ENCODE measurements at places on chromosomes 16 and 17. TPM values are rescaled to one million over a fixed set of nuclear protein-coding genes. Genes with fewer than 3 reads are reported as not detected.
A peak's percentile ranks its signal among the peaks of the same experiment; 100 is the strongest.

The KCNJ18 gene
- total RNA-seq: not detected

The MYH1 gene
- total RNA-seq: not detected

The ZNF385C gene
- not detected for total RNA-seq

The KRT27 gene
- not detected for total RNA-seq

The GAS7 gene
- 6.7 TPM for total RNA-seq

The MT4 gene
- total RNA-seq: not detected

The CALB2 gene
- not detected for total RNA-seq

The KRTAP4-3 gene
- not detected for total RNA-seq

GRCh38 chr17:74527756-74528155 lies 3.5 kb downstream of the CD300LB start:
- DNase-seq: no peak

DNA sequence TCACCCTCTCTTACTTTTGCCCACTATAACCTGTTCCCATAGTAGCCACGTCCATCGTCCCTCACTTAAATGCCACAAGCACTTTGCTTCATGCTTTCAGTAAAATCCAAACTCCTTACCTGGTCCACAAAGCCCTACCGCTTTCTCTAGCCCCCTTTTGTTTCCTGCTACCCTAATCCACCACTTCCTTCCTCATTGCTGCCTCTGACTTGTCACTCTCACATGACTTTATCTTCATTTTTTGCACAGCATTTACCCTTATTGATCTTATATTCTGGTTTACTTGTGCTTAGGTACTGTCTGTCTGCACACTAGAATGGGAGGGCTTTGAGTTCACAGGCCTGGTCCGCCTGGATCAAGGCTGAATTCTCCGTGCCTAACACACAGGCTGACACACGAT lies 340.0 kb downstream of the XYLT1 start:
- DNase-seq: no peak

DNA sequence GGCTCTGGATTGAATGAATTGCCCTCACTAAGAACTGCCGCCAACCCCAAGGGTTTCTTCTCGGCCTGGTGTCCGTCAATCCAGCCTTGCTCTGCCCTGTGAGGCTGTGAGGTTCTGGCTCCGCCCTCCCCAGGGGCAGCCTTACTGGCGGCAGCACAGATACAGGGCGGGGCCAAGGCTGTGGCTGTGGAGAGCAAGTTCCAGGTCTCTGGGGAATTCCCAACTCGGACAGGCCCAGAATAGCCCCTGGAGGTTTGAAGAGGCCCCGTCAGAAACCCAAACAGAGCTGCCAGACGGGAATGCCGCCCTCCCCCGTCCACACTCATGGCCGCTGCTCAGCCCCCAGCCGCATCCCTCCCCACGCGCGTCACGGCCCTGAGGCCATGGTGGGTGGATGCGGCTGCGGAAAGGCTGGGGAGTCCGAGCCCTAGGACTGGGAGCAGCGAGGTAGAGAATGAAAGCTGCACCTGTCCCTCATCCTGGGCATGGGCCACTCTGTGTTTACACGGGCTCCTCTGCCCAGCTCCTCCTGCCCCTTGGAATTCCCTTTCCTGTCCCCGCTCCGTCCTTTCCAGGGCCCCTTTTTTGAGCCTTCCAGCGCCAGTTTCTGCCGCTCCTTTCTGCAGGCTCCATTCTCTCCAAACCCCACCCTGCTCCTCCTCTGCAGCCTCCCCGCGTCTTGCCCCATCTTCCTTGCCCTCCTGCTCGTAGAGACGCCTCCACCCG lies 660 bp upstream of the PRRT2 start:
- peak; percentile 96 for DNase-seq

- peak; percentile 60 for DNase-seq
Observed at GRCh38 chr17:44083250-44083849, 12.8 kb downstream of the G6PC3 start.

DNA sequence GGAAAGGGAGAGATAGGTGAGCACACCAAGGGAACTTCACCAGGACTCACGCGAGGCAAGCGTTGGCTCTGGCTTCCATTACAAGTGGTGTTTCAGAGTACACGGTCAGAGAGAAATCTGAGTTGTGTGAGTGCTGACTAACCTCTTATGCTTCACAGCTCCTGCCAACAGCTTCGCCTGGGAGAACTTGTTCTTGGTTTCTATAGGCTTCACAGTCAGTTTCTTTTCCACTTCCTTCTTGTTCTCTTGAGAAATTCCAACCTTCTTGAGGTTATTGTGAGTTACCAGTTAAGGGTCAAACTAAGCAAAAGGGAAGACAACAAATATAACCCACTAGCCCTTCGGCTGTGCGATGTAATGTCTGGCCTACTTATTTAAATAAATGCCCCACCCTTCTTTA lies 18.9 kb downstream of the PSME3IP1 start:
- no peak for DNase-seq

- no peak for DNase-seq
Observed at GRCh38 chr17:73174126-73174525, 9.3 kb downstream of the SSTR2 start.

GRCh38 chr17:9672266-9672665 lies 26.9 kb downstream of the USP43 start:
- DNase-seq: no peak

- no peak for DNase-seq
Observed at GRCh38 chr17:59027750-59028149, 78.9 kb downstream of the TRIM37 start.

DNA sequence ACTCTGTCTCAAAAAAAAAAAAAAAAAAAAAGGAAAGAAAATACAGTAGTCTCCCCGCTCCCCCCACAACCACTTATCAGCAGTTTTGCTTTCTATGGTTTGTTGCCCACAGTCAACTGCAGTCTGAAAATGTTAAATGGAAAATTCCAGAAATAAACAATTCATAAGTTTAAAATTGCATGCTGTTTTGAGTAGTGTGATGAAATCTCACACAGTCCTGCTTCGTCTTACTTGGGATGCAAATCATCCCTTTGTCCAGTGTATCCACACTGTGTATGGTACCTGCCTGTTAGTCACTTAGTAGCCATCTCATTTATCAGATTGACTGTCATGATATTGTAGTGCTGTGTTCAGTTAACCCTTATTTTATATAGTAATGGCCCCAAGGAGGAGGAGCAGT lies 41.5 kb downstream of the NF1 start:
- DNase-seq: no peak

DNA sequence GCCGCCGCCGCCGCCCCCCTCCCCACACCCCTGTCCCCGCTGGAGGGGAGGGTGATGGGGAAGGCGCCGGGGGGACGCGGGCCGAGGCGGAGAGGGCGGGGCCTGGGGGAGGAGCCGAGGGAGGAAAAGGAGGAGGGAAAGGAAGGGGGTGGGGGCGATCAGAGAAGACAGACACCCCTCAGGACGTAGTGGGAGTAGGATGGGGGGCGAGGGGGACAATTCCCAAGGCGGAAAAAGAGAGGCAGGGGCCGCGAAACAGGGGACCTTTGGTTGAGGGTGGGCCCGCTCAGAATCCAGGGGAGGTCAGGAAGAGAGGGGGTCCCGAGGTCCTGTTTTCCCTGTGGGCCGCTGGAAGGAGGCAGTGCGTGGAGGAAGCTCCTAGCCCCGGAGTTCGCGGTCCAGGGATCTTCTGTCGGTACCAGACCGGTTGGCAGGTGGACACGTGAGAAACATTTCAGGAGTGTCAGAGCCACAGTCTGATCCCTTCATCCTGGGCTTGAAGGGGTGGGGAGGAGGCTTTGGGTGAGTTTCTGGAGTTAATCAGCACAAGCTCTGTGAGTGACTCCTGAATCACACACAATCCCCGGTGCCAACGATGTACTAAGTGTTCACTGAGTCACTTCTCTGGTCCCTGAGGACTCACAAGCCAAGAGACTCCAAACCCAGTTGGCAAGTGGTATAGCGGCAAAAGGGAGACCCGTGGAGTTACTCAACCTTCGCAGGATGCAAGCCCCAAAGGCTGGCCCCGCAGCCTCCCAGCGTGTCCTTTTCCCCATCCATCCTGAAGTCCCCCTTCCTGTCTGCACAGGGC lies at the start of gene XYLT1:
Gene XYLT1, minus strand, starts transcription at position 53 of the 811 bp plus-strand sequence. CDS start 164 bp downstream, outside the sequence.
- DNase-seq: peak; percentile 19

DNA sequence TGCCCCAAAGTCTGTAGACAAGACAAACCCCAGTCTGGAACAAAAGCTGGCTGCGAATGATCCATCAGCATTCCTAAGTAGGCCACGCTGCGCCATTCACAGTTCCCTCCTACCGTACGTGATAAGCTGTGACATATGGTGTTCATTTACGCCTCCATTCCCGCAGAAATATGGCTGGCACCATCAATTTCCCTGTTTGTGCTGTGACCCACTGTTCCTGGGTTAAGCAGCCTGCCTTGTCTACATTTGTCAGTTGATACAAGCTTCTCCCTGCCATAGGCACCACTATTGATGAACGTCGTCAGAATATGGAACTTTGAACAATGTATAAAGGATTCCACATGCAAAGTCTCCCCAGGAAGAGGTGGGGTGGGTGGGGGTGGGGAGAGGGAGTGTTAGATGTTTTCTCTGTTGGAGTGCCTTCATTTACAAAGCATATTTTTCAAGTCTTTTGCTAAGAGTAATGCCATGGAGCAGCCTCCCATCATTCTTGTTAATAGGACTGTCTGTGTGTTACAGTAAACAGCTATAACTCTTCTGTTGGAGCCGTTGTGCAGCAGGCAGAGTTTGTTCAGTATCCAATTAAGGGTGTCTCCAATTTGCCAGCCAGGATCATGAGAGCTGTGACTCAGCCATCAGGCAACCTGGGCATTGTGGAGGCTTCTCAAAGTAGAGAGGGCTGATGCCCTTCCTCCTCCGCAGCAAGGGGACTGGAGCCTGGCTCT lies 294.6 kb downstream of the TMEM114 start:
- DNase-seq: no peak

DNA sequence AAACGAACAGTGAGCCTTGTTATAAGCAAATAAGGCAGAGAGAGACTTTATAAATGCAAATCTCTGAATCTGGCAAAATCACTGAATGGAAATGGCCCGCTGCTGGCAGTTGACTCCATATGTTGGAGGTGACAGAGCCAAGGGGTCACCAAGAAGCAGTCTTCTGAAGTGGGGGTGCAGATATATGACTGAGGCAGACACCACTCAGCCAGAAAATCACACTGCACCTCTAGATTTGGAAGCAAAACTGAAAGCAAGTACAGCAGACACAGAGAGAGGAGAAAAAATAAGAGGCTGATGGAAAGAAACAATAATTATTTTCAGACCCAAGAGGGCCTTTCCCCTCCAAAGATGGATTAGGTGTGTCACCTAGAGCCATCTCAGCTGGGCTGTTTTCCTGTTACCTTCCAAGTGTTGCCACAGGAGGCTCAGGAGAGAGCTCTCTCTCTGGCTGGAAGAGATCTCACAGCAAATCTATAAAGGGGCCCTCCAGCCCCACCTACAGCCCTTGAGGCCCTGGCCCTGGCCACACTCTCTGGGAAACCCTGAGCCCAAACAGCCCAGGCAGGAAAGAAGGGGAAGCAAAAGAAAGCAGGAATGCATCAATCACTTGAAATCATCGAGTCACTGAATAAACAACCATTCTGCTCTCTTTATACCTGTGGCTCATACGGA lies 585.1 kb upstream of the PSMD7 start:
- DNase-seq: no peak

Data from dermis blood vessel endothelial cell (primary cell).